Fibroblast of villous mesenchyme (primary cell): ENCODE measurements at places on chromosomes 6 and 20. TPM values are rescaled to one million over a fixed set of nuclear protein-coding genes. Genes with fewer than 3 reads are reported as not detected.

DNA sequence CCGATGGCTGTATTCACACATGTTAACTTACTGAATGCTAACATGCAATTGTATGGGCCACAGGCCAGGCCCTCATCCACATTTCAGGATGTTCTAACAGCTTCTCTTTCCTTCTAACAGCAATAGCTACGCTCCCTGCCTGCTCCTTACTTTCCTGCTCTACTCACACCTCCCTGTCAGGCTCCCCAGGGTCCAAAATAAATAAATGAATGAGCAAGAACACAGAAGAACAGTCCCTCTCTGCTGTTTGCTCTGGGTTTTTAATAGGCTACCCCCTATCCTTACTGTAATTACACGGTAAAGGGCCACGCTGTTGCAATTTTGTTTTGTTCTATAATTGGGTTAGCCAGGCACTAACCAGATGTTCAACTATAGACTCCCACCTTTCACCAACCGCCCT lies 135.6 kb downstream of the GMDS start:
- no peak for DNase-seq

DNA sequence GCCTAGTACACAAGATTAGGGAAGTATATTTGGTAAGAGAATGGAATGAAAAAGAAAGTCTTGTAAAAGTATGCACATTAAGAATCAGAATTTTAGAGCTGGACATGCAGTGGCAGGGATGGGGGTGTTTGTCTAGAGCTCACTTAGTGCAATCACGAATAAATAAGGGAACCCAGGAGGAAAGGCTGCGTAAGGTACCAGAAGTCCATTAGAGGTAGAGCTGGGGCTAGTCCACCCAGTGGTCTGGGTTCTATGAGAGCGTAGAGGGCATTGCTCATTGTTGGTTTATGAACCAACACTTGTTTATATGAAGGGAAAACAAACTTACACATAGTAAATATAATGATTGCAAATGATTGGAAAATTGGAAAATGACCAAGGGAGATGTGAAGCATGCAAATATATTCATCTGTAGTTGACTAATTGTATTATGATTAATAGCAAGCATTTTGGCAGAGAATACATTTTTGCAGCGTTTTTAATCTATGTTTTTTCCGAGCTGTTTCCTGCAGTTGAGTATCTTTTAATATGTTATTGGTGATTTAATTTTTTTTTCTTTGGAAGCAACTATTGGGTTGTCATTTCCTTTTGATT lies 3.2 kb downstream of the CDC40 start:
- no peak for DNase-seq

GRCh38 chr6:114108119-114109002 lies 137.4 kb upstream of the HDAC2 start:
- DNase-seq: peak; percentile 75

Gene TTLL9
- not detected in 2 replicates for total RNA-seq

Gene EPPIN
- total RNA-seq: not detected in 2 replicates

Gene GABRR1
- total RNA-seq: not detected in 2 replicates
